ENCODE measurements at places on chromosomes 11 and 22. TPM values are rescaled to one million over a fixed set of nuclear protein-coding genes. Genes with fewer than 3 reads are reported as not detected.

Gene RBM4
- 168 TPM for polyA plus RNA-seq

GRCh38 chr11:17570034-17570433 is 23.0 kb downstream of the OTOG start:
- no peak for DNase-seq

DNA sequence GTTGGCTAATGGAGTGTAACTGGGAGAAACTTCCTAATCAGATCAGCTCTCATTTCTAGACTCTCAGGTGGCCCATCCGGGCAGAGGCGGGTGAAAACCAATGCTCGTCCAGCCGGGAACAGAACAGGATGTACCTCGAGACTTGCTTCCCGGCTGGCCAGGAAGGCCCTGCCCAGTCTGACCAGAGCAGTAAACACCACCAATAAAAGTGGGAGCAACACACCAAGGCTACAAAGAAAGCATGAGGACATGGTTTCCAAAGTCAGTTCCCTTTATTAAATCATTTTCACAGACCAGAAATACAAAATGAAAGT is 940 bp upstream of the TNKS1BP1 start:
- DNase-seq, result peak; percentile 55

DNA sequence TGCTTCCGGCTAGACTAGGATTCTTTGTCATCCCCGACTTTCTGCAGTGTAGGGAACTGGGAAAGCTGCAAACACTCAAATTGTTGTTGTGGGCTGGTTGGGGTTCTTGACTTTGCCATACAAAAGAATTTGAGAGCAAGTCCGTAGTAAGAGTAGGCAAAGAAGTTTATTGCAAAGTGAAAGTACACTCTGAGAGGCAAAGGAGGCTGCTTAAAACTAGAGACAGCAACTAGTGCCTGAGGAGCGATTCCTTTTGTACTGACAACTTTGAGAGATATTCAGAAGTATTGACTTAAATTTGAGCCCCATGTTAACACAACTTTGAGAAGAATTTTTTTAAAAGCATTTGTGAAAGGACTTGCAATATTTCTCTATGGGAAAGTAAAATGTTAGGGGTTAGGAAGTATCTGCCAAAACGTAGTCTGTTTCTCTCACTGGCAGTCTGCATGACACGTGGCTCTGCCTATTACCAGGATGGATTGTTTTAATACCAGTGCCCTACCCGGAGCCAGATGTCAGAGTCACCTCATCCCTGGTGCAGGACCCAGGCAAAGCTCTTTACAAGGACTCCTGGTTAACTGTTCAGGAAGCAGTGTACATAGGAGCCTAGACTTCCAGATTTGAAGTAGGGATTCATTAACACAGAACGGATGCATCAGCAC is 85.0 kb upstream of the CLPB start:
- DNase-seq, result no peak

DNA sequence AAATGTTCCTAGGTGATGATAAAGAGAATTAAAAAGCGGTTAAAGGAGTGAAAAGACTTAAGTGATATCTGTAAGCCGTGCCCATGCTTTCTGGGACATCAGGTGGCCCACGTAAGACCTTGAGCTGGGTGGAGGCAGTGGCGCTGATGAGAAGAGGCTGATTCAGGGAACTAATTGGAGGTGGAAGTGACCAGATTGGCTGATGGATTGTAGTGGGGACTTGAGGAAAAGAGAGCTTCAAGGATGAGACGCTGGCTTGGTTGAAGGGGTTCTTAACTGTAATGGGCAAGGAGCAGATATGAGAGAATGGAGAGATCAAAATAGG is 69.1 kb upstream of the EP300 start:
- no peak for DNase-seq

Gene RAG2
- not detected for polyA plus RNA-seq

DNA sequence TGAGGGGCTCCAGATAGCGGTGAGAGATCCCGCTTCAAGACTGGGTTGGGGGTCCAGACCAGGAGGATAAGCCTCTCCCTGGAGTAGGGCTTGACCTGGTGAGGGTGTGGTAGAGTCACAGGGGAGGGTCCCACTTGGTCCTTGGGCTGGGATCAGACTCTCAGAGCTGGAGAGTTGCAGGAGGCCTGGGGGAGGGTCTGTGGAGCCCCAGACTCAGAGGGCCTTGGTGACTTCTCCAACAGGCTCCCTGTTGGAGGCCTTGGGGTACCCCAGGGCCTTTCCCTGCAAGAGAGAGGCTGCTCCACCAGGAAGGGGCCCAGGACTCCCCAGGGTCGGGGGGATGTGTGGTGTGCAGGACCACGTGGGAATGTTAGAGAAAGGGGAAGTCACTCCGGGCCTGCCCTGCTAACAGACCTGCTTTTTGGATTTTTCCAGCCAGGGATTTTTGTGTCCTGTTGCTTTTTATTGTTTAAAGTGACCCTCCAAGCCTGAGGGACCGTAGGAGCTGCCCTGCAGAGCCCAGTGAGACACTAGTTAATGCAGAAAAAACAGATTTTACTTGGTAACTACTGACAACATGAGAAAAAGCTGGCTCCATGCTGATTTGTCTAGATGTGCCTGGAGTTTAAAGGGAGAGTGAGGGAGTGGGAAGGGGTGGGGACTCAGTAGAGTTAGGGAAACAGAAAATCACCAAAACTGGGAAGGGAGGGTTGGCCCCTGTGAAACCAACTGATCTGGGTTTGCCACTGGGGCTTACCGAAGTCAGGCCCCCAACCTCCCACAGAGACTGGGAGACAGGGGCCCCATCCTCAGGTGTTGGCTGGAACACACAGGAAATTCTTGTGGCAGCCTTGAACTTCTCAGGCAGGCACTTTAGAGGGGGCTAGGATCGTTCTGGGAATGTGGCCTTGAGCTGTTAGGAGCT is 801 bp upstream of the TXNRD2 start:
- DNase-seq, result peak; percentile 18

GRCh38 chr11:7546324-7546791 is 32.6 kb downstream of the PPFIBP2 start:
- no peak for DNase-seq

Gene CARD10
- polyA plus RNA-seq, result 15.3 TPM
